ENCODE measurements at places on chromosomes 2 and 18.

DNA sequence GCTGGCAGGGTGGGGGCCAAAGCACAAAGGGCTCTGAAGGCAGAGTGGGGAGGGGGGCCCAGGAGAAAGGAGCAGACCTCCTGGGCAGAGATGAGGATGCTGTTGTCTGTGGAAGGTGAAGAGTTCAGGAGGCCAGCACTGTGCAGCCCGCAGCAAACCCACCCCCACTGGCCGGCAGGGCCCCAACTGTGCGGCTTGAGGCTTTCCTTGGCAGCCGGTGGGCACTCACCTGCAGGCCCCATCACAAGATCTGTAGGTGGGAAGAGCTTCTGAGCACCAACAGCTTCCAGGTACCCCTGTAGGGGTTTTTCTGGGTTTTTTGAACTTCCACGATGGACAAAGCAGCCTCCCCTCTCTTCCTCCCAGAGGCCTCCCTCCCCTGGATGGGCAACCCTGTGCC is 72.9 kb downstream of the NDUFA10 start:
- no peak for DNase-seq

DNA sequence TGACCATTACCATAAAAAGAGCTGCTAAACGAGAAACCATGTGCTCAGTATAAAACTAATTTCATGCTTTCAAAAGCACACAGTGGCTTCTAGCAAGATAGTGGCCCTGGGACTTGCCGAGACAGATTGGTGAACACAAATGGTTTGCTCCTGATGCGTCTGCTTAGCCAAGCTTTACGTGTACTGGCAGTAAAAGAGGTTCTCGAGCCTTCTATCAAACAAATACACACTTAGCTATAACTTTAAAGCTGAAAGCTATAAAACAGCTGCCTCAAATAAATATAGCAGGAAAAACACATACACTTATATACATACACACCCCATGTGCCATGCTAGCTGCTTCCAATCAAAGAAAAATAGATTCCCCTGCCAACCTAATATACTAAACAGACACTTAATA is 117.0 kb downstream of the ZNF385B start:
- no peak for DNase-seq

GRCh38 chr2:215966951-215967350 is 46.4 kb downstream of the MREG start:
- no peak for DNase-seq

GRCh38 chr2:227717687-227718567 is at the start of gene SLC19A3:
TSS of gene SLC19A3 (minus strand) at chr2:227718028. CDS start at chr2:227702318, 15,710 bp downstream.
- DNase-seq = no peak

- no peak for DNase-seq
Measured at GRCh38 chr2:181957668-181958067, 28.0 kb upstream of the PPP1R1C start.

DNA sequence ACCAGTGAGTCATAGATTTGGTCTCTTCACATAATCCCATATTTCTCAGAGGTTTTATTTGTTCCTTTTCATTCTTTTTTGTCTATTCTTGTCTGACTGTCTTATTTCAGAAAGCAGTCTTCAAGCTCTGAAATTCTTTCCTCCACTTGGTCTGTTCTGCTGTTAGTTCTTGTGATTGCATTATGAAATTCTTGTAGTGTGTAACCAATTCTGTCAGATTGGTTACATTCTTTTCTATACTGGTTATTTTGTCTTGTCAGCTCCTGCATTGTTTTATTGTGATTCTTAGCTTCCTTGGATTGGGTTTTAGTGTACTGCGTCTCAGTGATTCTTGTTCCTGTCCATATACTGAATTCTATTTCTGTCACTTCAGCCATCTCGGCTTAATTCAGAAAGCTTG is 18.6 kb downstream of the EHBP1 start:
- DNase-seq = no peak

- no peak for DNase-seq
Measured at GRCh38 chr2:219437141-219437540, 2.5 kb downstream of the SPEG start.

- no peak for DNase-seq
Measured at GRCh38 chr18:30177056-30177455, 865.5 kb downstream of the DSC3 start.

DNA sequence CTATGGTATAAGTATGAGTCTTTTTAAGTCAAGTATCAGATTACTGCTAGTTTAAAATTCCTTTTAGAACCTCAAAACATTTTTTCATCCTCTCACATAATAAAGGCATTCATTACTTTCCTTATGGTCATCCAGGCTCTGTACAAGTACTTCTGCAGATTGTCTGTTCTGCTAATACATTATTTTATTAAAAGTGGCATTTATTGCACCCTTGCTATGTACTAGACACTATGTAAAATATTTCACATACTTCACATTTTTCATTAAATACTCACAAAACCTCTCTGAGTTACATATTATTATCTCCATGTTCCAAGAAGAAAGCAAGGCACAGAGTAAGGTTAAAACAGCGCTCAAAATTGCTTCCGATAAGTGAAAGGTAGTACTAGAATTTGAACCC is 84.1 kb downstream of the RAPH1 start:
- no peak for DNase-seq

DNA sequence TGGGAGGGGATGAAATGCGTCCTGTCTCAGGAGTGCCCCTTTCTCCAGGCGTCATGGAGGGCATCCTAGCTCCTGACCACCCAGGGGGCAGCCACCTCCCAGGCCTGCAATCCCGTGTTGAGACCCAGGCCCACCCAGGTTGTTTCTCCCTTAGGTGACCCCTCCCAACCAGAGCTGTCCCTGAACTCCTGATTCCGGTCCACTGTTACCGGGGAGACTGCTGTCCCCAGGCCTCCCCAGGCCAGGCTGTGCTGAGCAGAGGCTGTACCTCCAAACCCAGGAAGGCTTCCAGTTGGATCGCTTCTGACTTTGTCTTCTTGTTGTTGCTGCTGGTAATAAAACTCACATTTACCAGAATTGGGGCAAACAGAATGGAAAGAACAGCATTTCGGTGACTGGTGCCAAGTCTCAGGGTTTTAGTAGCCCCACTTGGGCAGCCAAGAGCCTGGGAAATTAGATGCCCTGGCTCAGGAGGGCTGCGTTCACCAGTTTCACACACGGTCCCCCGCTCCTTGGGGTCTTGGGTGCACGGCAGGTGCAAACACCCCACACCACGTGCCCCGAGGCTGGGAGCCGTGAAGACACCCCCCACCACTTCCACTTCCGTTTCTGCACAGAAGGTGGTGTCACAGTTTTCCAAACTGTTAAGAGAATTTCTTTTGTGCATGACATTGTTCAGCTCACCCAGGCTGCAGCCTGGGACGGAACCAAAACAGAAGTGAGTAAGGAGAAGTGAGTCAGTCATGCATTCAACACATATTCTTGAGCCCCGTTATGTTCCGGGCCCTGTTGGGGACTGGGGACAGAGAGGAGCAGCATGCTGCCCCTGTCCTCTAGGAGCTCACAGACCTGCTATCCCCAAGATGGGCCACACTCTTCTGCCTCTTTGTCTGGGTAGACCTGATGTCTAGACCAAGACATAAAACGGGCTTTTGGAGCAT is 29.4 kb downstream of the ITM2C start:
- no peak for DNase-seq

DNA sequence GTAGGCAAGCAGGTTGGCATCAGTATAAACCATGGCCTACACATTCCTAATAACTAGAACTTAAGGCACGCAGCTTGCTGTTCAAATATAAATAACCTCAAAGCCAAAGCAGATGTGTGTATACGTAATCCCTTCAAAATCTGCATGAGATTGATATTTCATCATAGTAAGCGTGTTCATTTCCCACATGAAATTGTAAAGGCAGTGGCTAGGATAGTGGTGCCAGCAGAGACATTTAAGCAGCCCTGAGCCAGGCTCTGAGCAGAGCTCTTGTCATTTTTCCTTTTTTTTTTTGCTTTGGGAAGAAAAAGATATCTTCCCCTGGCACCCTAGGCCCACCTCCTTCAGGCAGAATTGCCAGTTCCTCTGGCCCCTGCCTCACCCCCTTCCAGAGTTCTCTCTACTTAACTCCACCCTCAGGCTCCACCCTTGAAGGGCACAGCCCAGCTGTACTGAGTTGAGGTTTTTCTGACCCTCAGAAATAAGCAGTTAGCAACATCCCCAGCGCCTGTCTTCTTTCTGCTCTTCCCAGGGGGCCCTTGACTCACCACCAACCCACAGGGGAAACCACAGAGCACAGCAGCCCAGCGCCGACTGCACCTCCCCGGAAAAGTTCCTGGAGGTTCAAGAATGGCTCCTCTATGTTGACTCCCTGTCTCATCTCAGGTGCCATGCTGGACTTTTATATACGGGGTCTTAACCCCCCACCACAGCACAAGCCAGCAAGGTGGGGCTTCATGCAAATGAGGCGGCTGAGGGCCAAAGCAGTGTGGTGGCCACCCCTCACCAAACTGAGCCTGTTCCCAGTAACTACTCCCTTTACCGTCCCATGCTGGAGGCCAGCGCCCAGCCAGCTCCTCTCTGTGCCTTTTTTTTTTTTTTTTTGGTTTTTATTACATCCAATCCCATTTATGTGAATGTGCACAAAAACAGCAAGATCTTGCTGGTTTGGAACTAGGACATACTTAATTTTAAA is 84.7 kb downstream of the EHD3 start:
- no peak for DNase-seq

GRCh38 chr2:29293830-29294438 is 178.7 kb downstream of the CLIP4 start:
- no peak for DNase-seq

GRCh38 chr2:171712051-171712450 is 24.8 kb downstream of the DYNC1I2 start:
- no peak for DNase-seq
